Thymus (tissue), 14 donors: ENCODE measurements at places on chromosomes 12 and 14. TPM values are rescaled to one million over a fixed set of nuclear protein-coding genes. Genes with fewer than 3 reads are reported as not detected.

DNA sequence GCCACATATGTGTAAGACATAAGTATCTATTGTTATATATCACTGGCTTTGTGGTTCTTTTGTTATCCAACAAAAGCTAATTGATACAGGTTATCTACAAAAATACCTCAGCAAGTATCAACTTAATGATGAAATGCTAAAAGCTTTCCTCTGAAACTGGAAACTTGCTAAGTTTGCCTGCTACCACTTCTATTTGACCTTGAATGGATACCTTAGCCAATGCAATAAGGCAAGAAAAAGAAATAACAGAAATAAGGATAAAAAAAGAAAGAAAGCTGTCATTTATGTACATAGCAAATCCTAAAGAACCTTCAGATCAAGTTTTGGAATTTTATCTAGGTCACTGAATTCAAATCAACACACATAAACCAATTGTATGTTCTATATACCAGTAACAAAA is 35.5 kb upstream of the RASSF3 start:
- DNase-seq = no peak
- peaks cover 22% of the 10 kb centered on the region for H3K4me1 ChIP-seq
- H3K27me3 ChIP-seq = no peaks in the 10 kb centered on the region

DNA sequence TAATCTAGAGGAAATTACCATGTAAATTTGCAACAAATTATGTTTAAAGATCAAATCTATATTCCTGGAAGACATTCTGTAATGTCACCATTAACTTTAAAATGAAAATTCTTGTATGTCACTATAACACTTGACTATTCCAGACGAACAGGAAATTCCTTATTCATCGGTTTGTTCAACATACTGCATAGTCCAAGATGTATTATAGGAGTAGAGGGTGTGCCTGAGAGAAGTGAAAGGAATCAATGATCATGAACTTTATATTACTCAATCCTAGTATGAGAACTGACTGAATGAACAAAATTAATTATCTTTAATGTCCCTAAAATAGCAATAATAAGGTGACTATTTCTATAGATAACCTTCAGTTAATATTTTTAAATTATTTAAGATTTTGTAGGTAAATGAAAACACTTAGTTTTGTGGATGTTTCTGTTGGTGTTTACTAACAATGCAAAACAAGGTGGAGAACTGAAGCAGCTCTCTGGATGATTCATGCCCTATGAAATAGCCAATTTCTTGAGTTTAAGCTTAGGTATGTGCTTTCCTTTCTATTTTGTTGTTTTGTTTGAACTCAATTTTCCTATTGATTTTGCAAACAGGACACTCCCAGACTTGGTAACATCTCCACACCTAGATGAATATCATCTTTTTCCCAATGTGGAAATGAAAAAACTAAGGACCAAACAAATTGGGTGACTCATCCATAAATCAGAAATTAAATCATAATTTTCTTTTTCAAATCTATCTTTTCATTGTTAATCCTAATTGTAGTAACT is 18.2 kb upstream of the ITPR2 start:
- H3K27ac ChIP-seq = no peak overlapping the region
- H3K4me1 ChIP-seq = peaks cover 10% of the 10 kb centered on the region
- no peaks in the 10 kb centered on the region for H3K27me3 ChIP-seq

DNA sequence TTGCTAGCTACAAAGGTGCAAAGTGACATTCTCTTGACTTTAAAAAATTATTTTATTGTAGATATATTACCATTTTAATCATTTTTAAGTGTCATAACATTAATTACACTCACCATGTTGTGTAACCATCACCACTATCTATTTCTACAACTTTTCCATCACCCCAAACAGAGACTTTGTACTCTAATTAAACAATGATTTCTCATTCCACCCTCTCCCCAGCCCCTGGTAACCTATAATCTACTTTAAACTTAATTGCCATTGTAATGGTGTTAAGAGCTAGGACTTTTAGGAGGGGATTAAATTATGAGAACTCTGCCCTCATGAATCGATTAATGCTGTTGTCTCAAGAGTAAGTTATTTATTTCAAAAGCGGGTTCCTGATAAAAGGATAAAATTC is 352.9 kb upstream of the SEL1L start:
- no peak overlapping the region for H3K27ac ChIP-seq
- H3K4me1 ChIP-seq = no peaks in the 10 kb centered on the region
- DNase-seq = no peak
- no peaks in the 10 kb centered on the region for H3K36me3 ChIP-seq
- no peaks in the 10 kb centered on the region for H3K27me3 ChIP-seq
- H3K4me3 ChIP-seq = no peak overlapping the region

GRCh38 chr12:92648242-92649031 is 54.4 kb upstream of the PLEKHG7 start:
- H3K27ac ChIP-seq = no peak overlapping the region
- DNase-seq = no peak
- H3K4me1 ChIP-seq = no peaks in the 10 kb centered on the region
- H3K36me3 ChIP-seq = no peaks in the 10 kb centered on the region

DNA sequence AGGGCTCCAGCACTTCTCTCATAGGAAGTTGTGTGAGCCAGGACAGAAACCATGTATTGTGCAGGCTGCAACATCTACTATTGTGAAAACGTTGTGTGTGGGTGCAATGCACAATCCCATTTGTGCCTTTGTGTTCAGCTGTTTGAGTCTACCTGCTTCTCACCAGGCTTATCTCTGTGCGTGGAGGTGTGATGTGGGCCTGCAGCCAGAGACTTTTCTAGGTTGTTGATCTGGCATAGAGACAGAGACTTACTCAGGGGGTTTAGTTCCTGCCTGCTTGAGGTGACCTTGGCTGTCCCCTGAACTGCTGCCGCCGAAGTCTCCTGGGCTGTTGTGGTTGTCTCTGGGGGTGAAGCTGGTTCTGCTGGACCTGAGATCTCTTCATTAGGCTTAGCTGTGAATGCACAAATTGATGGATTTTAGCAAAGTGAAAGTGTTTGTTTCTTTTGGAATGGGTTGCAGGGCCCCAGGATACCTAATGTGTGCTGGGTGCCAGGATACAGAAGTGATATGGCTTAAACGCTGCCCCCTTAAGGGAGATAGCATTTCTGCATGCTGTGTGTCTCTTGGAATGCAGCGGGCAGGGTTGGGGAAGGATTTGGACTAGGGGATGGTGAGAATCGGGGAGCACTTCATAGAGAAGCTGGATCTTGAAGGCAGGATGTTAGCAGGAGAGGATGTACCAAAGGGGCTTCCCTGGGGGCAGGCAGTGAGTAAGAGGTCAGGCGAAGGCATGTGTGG is 2.5 kb downstream of the LACRT start:
- H3K4me1 ChIP-seq = no peaks in the 10 kb centered on the region
- no peak for DNase-seq
- H3K36me3 ChIP-seq = no peaks in the 10 kb centered on the region
- no peak overlapping the region for H3K27ac ChIP-seq

DNA sequence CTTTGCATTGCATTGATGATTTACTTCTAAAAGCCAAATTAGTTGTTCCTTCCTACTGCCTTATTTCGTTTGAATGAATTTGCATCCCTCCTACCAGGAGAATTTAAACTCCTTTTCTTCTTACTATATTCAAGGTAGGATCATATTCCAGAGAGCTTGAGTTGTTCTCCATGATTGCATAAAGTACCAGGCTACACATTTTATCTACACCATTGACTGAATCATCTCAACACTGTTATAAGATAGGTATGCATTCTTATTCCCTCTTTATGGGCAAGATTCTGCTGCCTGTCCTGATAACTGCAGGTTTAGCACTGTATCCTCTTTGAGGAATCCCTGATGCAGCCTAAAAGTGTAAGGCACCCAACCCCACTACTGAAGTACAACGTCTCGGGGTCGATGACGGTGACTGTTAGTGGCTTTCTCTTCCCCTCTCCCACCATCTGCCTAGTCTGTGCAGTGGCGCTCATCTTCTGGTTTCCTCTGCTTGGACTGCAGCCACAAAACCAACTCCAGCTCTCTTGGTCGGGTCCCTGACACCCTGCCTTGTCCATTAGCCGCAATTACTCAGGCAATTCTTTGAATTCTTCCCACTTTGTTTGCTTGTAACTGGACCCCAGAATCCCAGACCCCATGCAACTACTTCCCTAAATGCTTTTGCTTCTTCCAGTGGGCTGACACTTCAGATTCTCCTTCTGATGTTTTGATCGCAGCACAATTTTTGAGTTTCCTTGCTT is 44.4 kb upstream of the STXBP6 start:
- no peaks in the 10 kb centered on the region for H3K27me3 ChIP-seq
- H3K27ac ChIP-seq = no peak overlapping the region
- no peak overlapping the region for H3K4me3 ChIP-seq
- peaks cover 3% of the 10 kb centered on the region for H3K4me1 ChIP-seq
- DNase-seq = no peak
- H3K36me3 ChIP-seq = no peaks in the 10 kb centered on the region

GRCh38 chr14:59268011-59268410 is 79.5 kb downstream of the DAAM1 start:
- no peak overlapping the region for H3K27ac ChIP-seq
- DNase-seq = no peak
- H3K27me3 ChIP-seq = no peaks in the 10 kb centered on the region
- no peaks in the 10 kb centered on the region for H3K36me3 ChIP-seq
- no peak overlapping the region for H3K4me3 ChIP-seq

GRCh38 chr12:57522887-57523705 is 472 bp downstream of the MBD6 start:
- H3K4me3 ChIP-seq = peak overlapping the region; percentile 84
- peaks cover 39% of the 10 kb centered on the region for H3K36me3 ChIP-seq
- DNase-seq = peak; percentile 58
- H3K27me3 ChIP-seq = no peaks in the 10 kb centered on the region
- H3K27ac ChIP-seq = peak overlapping the region; percentile 99

- no peak overlapping the region for H3K4me3 ChIP-seq
- no peaks in the 10 kb centered on the region for H3K4me1 ChIP-seq
- no peaks in the 10 kb centered on the region for H3K36me3 ChIP-seq
Measured at GRCh38 chr12:57315681-57316080, 64.7 kb upstream of the STAC3 start.

Gene C12orf75
- polyA plus RNA-seq = 30.0 TPM

Gene TMPRSS12
- polyA plus RNA-seq = not detected

Gene LRRK2
- 10.4 TPM for polyA plus RNA-seq

Gene CNOT2
- 54.6 TPM for polyA plus RNA-seq

Gene GLIPR1L1
- 0.05 TPM for polyA plus RNA-seq
